ENCODE measurements at places on chromosomes 3 and 15.

- no peak for DNase-seq
These were observed 9.1 kb downstream of the THRB start for GRCh38 chr3:24485511-24485910.

DNA sequence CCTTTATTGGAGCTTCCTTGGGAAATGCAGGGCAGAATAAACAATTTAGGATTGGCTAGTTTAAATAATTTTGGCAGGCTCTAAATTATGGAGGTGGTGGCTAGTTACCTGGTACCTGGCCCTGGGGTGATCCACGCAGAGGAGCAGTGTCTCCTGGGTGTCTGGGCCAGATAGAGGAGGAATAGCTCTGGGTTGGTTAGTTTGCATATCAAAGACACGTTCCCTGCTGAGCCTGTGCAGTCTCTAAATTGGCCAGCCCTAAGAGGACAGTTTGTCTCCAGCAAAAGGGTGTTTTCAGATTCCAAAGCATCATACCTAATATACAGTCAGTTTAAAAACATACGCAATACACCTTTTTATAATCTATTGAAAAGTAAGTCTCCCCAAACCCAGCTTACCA, 333.3 kb upstream of the TPM1 start:
- DNase-seq: no peak

GRCh38 chr3:189508784-189509501, 122.2 kb upstream of the TP63 start:
- DNase-seq: no peak

DNA sequence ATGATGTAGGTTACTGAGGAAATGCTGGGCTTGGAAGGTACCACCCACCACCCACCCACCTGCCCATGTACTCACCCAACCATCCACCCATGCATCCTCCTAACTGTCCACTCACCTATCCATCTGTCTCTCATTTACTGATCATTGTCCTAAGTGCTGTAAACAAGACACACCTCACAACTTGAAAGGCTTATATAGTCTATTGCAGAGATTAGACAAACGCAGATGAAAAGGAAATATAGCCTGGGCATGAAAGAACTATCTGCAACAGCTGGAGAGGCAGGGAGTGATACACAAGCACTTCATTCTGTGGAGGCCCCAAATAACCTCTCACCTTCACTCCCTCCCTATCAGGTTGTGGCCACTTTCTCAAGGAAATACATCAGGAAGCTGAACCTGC, 54.0 kb downstream of the DAPK2 start:
- DNase-seq: no peak

DNA sequence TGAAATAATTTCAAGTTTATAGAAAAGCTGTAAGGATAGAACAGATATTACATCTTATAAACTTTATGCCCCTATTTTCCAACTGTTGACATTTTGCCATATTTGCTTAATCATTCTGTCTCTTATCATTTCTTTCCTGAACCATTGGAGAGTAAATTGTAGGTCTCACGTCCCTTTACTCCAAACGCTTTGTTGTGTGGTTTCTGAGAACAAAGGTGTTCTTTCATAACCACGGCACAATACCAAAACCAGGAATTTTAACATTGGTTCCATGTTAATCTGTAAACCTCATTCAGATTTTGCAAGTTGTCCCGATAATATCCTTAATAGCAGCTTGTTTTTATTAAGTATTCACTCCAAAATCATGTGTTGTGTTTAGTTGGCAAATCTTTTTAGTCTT, 134.8 kb downstream of the AKAP13 start:
- no peak for DNase-seq

GRCh38 chr15:91202510-91203102, 102.5 kb downstream of the SV2B start:
- DNase-seq: no peak

GRCh38 chr3:23183731-23184130, 19.4 kb upstream of the UBE2E2 start:
- DNase-seq: no peak

DNA sequence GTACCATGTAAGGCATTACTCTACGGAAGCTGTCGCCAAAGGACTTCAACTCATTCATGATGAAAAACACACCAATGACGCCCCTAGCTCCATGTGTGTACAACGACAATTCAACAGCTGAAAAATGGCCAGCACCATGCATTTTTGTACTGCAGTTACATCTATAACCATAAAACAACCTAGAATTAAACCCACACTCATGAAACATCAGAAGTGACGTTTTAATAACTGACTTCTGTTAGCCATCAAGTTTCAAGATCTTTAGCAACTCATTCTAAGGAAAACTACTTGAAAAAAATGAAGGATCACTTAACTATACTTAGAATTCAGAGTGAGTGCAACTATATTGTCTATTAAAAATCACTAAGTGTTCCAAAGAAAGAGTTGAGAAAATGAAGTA, 84.9 kb downstream of the RFTN1 start:
- DNase-seq: no peak

- no peak for DNase-seq
These were observed 15.5 kb downstream of the ANO10 start for GRCh38 chr3:43606284-43606683.

DNA sequence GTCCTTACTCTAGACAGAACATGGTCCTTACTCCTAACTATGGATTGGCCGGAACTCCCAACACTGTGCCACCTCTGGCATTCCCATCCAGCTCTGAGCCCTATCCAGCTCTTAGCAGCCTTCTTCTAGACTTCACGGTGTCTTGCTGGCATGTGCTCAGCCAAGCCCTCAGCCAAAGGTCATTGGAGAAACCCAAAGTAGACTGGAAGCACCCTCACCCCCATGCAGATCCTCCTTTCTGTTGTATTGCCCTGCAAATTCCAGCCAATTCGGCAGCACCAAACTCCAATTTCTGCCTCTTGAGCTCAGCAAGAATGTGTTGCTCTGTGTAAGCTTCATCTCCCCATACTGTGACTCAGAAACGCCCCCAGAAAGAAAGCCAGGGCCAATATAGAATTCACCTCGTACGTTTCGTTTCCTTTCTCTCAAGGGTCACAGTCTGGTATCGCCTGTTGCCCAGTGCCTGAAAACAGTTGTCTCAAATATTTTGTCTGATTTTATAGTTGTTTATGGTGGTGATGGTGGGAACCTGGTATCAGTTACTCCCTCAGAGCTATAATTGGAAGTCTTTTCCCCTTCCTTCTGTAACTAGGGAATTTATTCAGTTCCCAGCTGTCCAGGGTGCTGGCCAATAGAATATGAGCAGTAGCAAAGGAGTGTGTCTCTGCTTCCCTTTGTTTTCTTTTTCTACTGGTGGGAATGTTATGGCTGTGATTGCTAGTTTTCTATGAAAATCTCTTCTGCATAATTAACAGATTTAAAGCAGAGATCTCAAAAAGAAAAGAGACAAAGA, 28.4 kb upstream of the EPHB3 start:
- DNase-seq: no peak

GRCh38 chr15:62641825-62642224, 400.7 kb upstream of the TPM1 start:
- DNase-seq: no peak

DNA sequence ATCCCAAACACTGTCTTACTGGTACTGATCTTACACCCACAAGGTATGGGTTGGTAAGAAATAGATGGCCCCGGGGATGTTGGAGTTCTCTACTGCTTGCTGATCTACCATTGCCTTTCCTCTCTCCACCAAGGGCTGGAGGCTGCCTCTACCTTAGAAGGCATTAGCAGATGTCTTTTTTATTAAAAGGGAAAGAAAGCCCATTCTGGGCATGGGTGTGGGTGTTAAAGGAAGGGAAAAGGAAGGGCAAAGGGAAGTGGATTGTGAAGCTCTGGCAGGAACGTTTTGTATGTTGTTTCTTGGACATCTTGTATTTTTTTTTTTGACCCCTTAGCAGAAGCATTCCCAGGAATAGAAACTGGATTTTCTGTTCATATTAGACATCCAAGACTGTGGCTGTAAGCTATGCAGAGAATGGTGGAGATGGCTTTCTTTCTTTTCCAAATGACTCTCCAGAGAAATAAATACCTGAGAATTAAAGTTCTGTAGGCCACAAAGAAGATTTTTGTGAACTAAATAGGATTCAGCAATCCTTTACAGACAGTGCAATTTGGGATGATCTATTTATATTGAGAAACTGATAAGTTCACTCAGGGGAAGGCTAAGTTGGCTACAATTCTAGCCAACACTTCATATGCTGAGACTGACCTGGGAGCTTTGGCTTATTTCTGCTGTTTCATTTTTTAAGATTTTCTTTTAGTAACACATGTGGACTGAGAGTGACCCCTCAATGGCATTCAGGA, 108.8 kb downstream of the TOP2B start:
- DNase-seq: no peak
